GDM1 (cell line): ENCODE measurements at places on chromosomes 5 and 9.

DNA sequence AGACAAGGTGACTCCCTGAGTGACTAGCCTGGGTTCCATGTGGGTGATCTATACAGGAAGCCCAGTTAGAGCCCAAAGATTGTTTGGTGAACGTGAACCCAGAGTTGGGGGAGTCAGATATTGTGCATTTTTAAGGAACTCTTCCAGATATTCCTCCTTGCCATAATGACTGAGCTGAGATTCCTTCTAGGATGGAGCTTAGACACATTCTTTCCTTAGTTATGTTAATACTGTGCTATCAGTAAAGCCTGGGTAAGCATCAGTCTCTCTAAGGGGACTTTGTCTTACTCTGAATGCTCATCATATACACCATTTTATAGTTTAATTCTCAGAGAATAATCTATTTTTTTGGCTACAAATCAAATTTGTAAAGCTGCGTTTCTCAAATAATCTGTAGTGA is 68.1 kb downstream of the FOXB2 start:
- DNase-seq: no peak

DNA sequence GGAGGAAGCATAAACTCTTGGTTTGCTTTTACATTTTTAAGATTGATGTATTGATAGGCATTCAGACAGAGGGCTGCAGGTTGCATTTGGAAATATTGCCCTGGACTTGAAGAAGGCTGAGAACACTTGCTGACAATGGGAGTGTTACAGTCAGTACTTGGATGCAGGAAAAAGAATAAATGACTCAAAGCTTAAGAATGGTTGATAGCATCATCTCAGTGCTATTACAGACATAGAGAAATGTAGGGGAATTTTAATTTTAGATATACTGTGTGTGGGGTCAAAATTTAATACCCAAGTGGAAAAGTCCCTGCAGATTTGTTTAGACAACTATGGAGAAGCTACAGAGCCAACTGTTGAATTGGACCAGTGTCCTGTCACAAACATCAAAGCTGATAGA is 101.1 kb downstream of the ISL1 start:
- DNase-seq: no peak

GRCh38 chr5:160545832-160546231 is 124.2 kb downstream of the PTTG1 start:
- DNase-seq: no peak

DNA sequence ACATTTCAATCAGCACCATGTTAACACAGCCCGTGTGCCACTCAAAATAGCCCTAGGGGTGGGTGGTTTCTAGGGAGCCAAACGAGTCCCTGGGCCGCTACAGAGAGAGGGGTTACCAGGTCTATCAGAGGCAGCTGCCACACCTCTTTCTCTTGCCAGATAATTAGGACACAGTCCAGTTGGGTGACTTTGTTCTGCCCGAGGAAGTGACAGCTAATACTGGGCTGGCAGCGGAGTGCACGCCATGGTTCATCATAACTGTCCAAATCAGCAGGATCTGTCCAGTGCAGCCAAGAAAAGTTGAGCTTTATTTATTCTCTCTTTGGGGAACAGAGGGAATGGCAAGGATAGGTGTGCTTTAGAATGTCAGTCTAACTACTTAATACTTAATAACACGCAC is 583.8 kb downstream of the BRINP1 start:
- no peak for DNase-seq

GRCh38 chr5:160534914-160535313 is 113.3 kb downstream of the PTTG1 start:
- DNase-seq: no peak

DNA sequence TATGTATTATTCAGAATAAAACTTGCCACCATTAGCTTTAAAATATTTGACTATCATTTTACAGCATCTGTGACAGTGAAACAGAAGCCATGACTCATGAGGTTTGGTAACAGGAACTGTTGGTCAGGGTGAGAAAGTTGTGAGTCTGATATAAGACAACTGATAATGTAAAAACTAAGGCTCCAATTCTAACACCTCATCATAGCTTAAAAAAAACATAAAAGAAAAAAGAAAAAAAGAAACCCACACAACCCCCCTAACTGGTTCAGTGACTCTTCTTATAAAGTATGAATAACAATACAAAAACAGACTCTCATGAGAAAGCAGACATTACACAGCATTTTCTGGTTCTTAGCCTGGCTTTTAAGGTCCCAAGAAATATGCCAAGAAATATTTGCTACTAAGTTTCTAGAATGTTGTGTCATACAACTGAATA is 85.8 kb downstream of the MRPS27 start:
- DNase-seq: peak; percentile 28

- DNase-seq: no peak
Measured at GRCh38 chr5:35117967-35118366, 70.2 kb upstream of the AGXT2 start.

DNA sequence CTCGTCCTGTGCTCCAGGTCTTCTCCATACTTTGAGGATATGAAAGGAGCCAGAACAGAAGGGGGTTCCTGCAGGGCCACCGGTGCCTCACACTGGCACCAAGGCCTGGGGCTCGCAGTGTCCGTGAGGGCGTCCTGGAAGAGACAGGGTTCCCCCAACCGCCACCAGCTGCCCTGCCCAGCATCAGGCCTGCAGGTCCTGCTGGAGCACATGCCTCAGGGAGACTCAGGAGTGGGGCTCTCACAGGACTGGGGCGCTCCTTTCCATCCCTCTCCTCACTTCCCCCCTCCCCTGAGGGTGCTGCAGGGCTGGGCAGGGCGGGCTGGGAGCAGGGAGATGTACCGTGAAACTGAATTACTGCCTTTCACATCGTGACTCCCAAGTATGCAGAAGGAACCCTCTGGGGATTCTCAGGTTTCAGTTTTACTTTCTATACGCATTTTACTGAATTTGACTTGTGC is 31.7 kb downstream of the CEP72 start:
- no peak for DNase-seq

DNA sequence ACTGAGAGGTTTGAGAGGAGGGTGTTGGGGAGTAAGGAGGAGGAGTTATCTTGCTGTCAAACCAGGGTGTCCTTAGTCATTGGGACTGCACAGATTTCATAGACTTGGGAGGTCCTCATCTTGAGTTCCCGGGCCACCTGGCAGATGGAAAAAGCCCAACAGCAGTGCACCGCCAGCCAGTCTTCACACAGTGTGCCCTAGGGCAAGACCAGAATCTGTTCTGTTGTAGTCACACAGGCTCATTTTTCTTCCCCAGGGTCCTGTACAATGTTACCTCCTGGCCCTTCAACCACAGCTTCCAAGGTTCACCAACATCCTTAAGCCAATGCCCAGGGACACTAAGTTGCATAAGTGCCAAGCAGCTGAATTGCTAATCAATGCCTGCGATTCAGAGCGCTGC is 21.0 kb downstream of the PLAC8L1 start:
- DNase-seq: no peak

GRCh38 chr5:74281166-74281565 is 359.4 kb downstream of the ENC1 start:
- no peak for DNase-seq

- DNase-seq: no peak
Measured at GRCh38 chr5:67248703-67249589, 52.3 kb upstream of the CD180 start.

- DNase-seq: no peak
Measured at GRCh38 chr9:88996046-88996920, 5.0 kb downstream of the S1PR3 start.

- no peak for DNase-seq
Measured at GRCh38 chr9:98094316-98094715, 24.7 kb downstream of the TRIM14 start.

DNA sequence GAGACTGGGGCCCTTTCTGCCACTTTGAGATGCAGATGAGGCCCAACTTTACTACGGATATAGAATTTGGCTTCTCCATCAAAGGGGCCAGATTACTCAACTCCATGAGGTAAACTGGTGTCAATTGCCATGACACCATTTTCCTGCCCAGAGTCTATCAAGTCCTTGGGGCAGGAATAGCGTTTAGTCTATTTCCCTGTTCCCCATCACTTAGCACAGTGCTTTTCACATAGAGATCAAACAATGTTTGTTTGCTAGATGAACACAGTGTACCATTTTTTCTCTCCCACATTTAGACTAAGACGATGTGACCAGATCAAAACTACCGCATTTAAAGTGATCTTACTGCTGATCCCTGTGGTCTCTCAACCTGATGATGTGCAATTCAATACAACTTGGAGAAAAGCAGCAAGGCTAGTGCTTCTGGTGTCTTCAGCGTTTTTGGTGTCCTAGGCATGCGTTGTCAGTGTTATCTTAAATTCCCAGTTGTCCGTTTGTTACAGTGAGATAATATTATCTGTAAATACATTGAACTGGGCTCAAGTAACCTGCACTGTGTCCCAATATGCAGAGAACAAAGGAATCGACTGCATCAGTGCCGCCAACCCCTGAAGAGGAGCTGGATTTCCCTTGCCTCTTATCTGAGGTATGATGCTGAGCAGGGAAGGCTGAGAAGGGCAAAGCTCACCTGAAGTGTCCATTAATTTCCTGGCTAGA is 446.2 kb downstream of the PLK2 start:
- no peak for DNase-seq

DNA sequence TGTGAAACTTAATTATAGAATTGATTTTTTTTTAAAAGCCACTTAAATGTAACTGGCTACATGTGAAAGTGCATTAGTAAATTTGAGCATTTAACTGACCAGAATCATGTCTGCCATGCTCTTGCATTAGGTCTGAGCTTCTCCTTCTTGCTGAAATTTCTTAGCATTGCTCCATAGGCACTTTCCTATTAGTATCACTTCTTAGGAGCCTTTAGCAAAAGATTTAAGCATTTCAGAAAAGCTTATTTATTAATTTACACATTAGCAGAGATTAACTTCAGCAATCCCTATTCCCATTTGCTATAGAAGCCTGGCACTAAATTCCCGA is 211.0 kb downstream of the SNX18 start:
- no peak for DNase-seq

- no peak for DNase-seq
Measured at GRCh38 chr5:176530393-176530982, 6.7 kb downstream of the RNF44 start.

- DNase-seq: no peak
Measured at GRCh38 chr5:30413540-30413939, 779.9 kb upstream of the CDH6 start.

DNA sequence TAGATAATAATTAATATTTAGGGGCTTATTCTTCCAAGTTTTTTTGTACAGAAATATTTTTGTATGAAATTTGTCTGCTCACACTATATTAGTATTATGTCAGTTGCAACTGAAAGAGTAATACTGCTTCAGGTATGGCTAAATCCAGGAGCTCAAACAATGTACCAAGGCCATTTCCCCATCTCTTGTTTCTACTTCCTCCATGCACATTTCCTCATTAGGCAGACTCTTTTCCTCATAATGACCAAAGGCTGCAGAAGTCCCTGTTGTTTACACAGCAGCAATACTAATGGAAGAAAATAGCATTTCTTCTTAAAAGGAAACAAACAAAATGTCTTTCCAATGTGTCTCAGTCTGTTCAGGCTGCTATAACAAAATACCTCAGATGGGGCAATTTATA is 9.2 kb upstream of the OTULINL start:
- DNase-seq: no peak

- DNase-seq: no peak
Measured at GRCh38 chr9:34070606-34071324, 22.1 kb upstream of the UBAP2 start.
